ENCODE measurements at places on chromosomes 11 and 22.

GRCh38 chr22:39917197-39917643 lies 16.3 kb downstream of the GRAP2 start:
- DNase-seq = no peak

DNA sequence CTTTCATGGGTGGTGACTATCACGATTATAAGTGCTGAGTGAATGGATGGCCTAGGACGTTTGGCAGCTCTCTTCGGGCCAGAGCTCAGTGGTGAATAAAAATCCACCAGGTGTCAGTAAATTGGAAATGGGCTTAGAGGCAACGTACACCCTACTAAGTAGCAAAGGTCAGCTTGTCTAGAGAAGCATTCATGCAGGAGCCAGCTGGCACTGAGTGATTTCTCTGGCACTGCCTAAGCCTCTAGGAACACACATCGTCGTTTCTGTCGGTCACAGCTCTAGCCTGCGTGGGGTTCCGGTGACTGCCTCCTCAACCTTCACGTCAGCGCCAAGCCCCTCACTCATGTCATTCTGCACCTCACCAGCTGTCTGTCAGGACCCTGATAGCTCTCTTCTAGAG lies 192.4 kb upstream of the NTM start:
- no peak for DNase-seq

GRCh38 chr11:101446238-101446637 lies 137.6 kb downstream of the TRPC6 start:
- no peak for DNase-seq

GRCh38 chr11:106400949-106401570 lies 323.6 kb downstream of the AASDHPPT start:
- DNase-seq = no peak

GRCh38 chr11:120031156-120031555 lies 106.8 kb downstream of the TRIM29 start:
- no peak for DNase-seq

- no peak for DNase-seq
Measured at GRCh38 chr11:17802491-17802890, 67.9 kb downstream of the KCNC1 start.

GRCh38 chr11:21447871-21448270 lies 745.0 kb upstream of the ANO5 start:
- DNase-seq = no peak

- no peak for DNase-seq
Measured at GRCh38 chr11:66974724-66975404, at the start of gene C11orf86. TSS of gene C11orf86 (plus strand) at chr11:66975304. CDS start at chr11:66975363, 59 bp downstream.

- DNase-seq = no peak
Measured at GRCh38 chr22:46159777-46160176, 9.5 kb downstream of the PPARA start.

DNA sequence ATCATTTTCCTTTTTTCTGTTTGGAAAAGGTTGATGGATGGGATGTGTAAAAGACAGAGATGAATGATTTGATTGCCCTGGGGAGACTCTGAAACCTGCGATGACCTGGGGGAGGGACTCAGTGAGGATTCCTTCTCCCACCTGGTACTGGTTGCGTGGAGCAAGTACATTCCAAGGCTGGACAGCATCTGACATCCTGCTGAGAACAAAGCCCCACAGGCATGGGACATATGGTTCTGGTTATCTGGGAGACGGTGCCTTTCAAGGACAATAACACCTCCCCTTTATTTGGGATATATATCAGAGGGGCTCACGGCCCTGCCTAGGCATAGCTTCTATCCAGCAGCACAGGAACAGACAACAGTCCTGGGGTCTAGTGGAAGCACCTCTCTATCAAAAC lies 527.8 kb downstream of the METTL15 start:
- DNase-seq = no peak

DNA sequence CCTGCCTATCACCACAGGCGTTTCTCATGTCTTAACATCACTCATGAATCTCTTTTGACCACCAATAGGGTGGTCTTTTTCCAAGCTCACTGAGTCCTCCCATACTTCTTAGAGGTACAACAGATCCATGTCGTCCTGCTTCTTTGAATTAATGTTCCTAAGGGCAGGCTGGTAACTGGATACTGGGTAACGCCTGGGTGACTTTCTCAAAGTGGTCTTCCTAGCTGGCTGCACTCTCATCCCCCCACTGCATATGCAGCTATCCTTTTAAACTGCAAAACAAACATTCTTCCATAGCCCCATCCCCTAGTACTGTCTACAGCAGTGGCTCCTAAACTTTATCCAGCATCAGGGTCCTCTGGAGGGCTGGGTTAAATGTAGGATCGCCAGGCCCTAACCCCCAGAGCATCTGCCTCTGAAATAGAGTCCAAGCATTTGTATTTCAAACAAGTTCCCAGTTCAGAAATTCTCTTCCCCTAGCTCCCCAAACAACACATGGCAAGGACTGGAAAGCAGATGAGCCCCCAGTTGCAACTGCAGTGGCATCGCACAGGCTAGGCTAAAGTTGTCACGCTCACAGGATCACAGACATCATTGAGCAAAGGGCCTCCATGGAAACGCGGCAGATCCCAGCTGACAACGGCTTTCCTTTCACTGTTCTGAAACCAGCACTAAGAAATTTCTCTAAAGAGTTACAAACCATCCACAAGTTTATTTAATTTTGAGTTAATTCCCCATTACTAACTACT lies 204.9 kb downstream of the LARGE1 start:
- no peak for DNase-seq

DNA sequence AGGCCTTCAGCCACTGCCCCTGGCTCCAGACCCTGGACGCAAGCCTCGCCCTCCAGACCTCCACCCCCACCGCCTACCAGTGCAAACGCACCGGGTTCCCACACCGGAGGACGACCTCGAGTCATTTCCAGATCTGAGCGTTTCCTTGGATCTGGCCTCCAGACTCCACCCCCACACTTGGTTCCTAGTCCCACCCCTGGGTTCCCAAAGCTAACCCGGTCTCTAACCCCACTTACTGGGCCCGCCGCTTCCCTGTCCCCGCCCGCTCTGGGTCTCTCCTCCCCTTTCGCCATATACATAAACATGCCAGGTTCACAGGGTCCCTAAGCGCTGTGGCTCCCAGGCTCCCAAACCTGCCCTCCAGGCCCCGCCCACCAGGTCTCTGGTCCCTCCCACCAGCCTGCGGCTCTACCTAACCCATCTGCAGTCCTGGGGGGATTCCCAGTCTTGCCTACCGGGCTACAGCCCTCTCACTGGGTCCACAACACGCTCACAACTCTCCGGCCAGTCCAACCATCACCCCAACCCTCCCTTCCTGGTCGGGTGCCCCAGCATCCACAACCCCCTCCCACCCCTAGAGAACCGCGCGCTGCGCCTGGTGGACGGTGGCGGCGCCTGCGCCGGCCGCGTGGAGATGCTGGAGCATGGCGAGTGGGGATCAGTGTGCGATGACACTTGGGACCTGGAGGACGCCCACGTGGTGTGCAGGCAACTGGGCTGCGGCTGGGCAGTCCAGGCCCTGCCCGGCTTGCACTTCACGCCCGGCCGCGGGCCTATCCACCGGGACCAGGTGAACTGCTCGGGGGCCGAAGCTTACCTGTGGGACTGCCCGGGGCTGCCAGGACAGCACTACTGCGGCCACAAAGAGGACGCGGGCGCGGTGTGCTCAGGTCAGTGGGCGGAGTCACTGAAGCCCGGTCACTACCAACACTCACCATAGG lies 36.7 kb downstream of the CD6 start:
- no peak for DNase-seq

GRCh38 chr11:33802194-33802950 lies 28.1 kb upstream of the FBXO3 start:
- DNase-seq = no peak

DNA sequence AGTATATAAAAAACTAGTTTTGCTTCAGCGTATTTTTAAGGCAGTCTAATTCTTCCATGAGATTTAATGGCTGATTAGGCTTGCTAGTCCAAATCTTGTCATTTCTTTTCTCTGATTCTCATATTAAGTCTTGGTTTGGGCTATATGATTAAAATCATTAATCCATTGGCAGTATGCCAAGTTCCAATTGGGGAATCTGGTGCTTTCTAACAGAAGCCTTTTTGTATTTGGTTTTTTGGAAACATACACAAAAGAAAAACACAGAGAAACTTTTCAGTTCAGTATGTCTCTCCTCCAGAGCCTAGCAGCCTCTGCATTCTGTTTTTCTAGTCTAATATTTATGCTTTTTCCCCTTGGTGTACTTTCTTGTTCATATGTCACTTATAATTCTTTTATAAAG lies 37.9 kb downstream of the SWAP70 start:
- DNase-seq = no peak

- no peak for DNase-seq
Measured at GRCh38 chr11:61009392-61010275, 38.2 kb downstream of the CD6 start.

DNA sequence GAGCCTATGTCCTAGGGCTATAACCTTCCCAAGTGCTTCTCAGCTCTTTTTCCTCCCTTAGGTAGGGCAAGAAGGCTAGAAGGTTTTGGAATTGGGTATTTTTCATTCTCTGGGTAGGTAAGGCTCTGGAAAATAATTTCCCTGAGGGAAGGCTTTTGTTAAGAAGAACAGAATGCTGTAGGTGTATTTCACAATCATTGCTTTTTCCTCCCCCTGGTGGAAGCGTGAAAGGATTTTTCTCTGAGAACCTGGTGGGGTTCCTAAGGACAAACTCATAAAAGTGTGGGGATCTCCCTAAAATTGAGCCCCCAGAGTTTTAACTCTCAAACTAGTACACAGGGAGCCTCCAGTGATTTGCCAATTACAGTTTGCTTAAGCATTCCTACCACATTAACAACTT lies 41.1 kb upstream of the NARS2 start:
- DNase-seq = no peak

DNA sequence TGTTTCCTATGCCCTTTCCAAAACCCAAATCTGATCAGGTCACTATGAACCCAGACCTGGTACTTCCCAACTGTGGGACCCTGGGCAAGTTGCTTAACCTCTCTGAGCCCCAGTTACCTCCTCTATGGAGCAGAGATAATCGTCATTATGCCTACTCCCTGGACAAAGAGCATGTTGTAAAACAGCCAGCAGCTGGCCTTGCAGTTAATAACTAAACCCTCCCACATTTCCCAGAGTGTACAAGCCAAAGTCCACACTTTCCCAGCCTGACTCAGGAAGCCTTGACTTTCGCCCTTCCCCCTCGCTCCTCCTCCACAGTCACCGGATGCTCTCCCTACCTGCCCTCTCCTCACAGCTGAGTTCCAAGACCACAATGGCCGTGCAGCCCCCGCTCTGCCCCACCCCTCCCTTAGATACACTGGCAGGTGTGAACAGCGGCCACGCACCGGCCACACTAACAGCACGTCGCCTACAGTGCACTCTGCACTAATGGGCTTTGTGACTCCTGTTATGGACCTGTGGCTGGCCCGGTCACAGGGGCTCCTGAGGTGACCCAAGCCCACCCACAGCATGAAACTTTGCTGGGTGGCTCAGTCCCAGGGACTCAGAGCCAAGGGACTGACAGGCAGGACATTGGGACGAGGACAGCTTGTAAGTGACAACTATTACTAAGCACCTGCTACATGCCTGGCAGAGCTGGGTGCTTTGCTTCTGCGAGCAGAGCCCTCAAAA lies 15.6 kb upstream of the MFNG start:
- DNase-seq = no peak

DNA sequence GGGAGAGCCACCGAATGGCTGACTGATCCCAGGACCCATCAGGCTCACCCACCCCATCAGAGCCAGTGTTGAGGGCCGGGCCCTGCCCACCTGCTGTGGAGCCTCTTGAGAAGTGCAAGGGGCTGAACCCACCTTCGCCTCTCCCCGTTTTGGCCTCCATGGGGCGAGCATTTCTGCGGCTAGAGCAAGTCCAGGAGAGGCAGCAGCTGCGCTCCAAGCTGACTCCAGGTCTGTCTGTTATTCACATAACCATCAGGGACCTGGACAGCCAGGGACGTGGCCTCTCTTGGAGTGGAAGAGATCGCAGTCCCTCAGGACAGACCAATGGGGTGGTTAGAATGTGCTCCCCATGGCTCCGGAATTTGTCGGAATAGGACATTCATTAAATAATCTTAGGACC lies 231.8 kb downstream of the TBC1D22A start:
- no peak for DNase-seq

- no peak for DNase-seq
Measured at GRCh38 chr11:69193151-69193550, 37.4 kb downstream of the SMIM38 start.

GRCh38 chr22:38866399-38867123 lies 5.5 kb downstream of the CBX6 start:
- DNase-seq = no peak

DNA sequence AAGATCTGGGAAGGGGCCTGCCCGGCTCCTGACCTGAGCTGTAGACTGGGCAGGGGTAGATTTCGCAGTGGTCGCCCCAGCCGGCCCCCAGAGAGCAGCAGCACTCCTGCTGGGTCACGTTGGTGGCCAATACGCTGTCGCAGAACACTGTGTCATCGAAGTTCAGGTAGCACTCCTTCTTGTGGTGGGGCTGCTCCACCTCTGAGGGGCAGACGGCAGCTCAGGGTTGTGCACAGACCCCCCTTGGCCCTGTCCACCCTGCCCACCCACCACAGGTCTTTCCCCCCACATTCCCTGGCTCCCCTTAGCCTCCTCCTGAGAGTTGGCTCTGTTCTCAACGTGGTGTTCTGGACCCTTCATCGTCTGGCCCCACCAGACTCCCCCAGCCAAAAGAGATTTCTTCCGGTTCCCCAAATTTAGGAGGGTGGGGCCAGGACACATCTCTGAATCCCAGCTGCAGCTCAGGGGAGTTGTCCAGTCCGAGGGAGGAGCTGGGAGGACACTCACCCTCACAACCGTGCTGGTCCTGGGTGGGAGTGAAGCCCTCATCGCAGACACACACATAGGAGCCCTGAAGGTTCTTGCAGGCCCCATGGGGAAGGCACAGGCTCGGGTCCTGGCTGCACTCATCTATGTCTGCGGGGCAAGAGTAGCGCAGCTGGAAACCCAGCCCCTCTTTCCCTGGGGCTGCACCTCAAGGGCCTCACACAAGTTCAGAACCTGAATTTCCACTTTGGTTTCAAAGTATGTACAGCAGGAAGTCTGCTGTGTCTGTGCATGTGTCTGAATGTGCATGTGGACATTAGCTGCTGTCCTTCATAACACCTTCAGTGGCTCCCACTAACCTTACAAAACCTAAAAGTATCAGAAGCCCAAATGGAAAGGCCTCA lies 16.5 kb downstream of the SCYL1 start:
- no peak for DNase-seq

DNA sequence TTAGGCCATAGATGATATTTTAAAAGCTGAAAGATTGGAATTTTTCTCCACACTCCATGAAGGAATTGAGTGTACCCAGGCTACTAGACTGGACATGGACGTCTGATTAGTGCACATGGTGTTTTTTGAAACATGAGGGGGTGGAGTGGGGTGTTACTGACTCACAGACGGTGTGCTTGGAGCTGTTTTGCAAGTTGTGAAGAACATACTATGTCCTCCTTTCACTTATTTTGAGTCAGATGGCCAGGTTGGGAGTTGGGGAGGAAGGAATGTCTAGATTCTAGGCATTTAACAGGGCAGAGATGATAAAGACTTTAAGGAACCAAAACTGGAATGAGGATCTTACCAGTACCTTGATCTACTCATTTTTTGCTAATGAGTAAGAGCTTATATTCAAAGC lies 158.1 kb upstream of the MTNR1B start:
- no peak for DNase-seq
